Stromal cell of bone marrow (primary cell): ENCODE measurements at places on chromosomes 6 and 20.

DNA sequence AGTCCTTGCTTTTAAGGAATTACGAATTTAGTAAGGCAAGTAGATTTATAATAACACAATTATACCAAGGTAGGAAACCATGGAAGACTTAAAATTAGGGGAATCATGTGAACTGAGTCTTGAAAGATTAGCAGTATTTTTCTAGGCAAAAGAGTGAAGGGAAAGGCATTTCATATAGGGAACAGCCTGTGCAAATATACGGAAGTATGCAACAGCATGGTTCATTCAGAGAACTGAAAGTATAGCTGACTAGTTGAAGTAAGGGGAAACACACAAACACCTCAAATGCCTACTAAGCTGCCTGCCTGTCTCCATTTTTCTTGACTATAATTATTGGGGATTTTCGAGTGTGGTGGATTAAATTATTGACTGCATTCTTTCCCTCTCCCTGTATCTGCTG, 39.0 kb upstream of the ECHDC1 start:
- DNase-seq, result no peak

DNA sequence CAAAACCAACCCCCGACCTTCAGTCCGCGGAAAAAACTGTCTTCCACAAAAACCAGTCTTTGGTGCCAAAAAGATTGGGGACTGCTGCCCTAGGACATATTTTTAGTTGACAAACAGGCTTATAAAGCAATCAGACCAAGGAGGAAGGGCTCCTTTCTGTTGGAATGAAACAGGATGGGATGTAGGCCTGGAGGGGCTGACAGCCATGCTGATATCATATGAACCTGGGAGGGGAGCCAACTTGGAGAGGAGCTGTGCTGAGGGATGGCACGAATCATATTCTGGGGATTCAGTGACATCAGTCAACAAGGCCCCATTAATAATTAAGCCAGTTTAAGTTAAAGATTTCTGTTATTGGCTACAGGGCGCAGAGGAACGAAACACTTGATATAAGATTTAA, 225.4 kb upstream of the TSHZ2 start:
- DNase-seq, result no peak

DNA sequence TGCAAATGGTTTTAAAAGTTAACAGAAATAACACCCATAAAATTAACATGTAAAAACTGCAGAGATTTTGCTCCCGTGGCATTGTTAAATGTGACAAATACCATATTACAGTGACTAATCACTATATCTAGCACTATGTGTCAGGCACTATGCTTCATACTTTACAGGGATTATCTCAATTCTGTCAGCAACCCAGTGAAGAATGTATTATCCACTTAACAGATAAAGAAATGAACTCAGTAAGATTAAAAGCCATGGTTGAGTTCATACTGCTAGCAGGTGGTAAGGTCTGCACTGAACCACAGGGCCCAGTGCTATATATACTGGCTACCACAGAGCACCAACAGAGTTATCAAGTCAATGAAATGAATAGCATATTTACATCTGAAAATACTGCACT, 65.4 kb downstream of the RWDD2A start:
- no peak for DNase-seq

DNA sequence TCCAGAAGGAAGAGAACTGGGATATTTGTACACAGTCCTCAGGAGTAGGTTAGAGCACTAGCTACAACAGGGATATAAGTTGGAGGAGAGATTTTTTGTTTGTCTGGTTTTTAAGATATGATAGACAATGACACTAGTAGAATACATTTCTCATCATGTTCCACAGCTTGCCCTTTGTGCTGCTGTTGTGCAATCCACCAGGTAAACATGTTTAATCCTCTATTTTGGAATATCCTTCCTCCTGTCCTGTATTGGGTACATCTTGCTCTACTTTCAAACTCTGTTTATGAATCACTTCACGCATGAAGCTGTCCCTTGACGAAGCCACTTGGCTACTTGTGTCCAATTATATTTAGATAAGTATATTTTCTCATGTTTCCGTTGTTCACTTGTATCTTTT, 153.6 kb upstream of the TENT5A start:
- DNase-seq, result no peak

GRCh38 chr6:128394167-128394566, 126.2 kb downstream of the PTPRK start:
- DNase-seq, result no peak

GRCh38 chr6:168126566-168127383, 47.8 kb upstream of the FRMD1 start:
- no peak for DNase-seq

DNA sequence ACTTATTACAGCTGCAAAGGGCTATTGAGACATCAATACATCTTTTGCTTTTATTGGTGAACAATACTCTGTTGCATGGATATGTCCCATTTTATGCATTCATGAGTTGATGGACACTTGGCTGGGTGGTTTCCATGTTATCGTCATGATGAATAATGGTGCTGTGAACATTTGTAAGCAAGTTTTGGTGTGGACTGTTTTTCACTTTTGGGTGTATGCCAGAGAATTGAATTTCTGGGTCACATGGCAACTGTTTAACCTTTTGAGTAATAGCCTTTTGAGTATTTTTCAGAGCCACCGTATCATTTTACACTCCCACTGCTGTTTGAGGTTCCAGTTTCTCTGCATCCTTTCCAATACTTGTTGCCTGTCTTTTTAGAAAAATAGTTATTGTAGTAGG, 107.0 kb downstream of the JARID2 start:
- DNase-seq, result peak; percentile 51

DNA sequence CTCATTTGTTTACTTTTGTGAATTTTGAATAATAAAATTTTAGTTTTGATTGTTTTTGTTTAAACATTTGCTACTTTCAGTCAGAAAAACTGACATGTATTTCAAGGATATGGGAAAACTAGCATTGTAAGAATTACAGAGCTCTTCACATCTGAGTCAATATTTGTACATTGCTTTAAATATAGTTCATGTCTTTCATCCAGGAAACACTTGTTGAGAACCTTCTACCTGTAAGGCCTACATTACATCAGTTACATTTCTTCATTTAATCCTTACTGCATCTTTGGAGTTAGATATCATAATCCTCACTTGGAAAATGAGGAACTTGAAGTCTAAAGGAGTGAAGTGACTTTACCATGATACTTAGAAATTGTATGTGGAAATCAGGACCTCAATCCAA, 242.9 kb downstream of the KCNQ5 start:
- no peak for DNase-seq

DNA sequence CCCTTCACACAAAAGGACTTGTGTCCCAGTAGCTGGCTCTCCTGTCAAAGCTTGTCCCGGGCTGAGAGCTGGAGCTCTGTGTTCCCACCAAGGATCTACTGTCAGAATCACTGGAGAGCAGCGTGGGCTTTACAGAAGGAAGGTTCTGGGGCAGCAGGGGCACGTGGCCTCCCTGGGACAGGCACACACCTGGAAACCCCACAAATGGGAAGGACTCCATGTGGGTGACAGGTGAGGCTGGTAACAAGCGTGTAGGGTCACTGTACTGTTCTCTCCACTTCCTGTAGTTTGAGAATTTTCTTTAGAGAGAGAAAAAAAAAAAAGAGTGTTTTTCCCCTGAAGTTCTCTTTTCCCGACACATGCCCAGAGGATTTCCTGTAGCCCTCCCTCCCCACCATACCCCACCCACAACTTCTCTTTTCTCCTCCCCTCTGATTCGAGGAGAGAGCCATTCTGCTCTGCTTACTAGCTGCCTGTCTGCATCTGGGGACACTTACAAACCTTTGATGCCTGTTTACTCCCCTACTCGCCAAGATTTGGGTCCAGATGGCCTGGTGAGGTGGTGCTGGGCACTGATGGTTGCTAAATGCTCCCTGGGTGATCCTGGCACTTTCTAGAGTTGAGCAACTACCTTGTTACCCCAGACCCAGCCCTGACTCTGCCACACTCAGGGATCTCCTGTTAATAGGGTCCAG, 84.1 kb upstream of the SIRPA start:
- no peak for DNase-seq

DNA sequence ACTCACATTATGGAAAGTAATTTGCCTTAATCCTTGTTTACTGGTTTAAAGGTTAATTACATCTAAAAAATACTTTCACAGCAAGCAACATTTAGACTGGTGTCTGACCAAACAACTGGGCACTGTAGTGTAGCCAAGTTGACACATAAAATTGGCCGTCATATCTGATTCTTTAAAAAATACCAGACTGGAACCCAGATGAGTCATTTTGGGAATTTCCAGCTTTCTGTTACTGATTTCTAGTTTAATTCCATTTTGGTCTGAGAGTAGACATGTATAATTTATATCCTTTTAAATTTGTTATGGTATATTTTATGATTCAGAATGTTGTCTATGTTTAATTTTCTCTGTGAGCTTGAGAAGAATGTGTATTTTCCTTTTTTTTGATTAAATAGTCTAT, 44.1 kb downstream of the SCP2D1 start:
- DNase-seq, result peak; percentile 22

GRCh38 chr6:51024126-51024525, 205.5 kb downstream of the TFAP2B start:
- DNase-seq, result no peak

DNA sequence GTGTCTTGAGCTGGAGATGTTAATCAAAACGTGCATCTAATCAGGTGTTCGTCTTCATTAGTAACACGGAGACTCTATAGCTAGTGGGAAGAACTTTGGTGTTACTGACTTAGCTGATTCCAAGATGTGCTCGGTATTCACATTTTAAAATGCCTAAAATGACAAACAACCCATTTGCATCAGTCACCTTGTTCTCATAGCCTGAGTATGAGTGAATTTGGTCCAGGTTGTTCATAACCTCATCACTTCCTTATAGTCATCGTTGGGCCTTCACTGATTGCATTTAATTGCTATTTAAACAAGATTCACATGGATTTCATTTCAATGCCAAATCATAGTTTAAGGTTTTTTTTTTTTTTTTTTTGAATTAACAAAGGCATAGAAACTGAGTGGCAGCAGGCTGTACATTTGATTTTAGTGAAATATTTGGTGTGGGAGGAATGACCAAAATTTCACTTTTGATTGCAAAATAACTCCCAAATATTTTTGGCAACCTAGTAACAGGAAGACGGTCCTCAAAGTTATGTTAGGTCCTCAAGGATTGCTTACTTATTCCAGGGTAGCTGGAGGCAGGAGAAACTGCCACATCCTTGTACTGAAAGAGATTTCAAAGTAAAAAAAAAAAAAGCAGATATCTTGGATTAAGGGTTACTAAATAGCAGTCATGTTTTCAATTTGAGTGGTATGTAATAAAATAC, 104.7 kb downstream of the JARID2 start:
- no peak for DNase-seq
